ENCODE measurements at places on chromosomes 5 and 9. TPM values are rescaled to one million over a fixed set of nuclear protein-coding genes. Genes with fewer than 3 reads are reported as not detected.

Gene CCL27
- total RNA-seq: not detected

DNA sequence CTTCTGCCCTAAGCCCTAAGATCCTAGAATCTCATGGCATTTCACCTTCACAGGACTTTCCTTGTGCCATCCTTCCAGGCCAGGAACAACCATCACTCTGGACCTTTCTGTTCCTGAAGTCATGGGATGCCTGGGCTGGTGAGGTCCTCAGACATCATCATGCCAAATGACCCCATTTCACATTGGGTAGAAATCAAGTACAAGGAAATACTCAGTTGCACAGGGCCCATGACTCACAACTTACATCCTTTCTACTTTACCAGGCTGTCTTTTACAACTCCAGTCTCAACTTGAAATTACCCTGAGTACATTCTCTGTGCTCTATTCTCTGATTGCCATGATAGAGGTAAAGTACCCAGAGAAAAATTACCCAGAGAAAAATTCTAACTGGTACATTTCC is 167.1 kb downstream of the PIK3R1 start:
- no peak overlapping the region for H3K27ac ChIP-seq
- peaks cover 8% of the 10 kb centered on the region for H3K4me1 ChIP-seq
- no peaks in the 10 kb centered on the region for H3K36me3 ChIP-seq
- H3K4me3 ChIP-seq: no peak overlapping the region
- no peaks in the 10 kb centered on the region for H3K27me3 ChIP-seq

- H3K36me3 ChIP-seq: no peaks in the 10 kb centered on the region
- H3K27ac ChIP-seq: no peak overlapping the region
- no peaks in the 10 kb centered on the region for H3K27me3 ChIP-seq
- DNase-seq: no peak
These were observed 109.1 kb downstream of the NNT start for GRCh38 chr5:43712081-43712480.

DNA sequence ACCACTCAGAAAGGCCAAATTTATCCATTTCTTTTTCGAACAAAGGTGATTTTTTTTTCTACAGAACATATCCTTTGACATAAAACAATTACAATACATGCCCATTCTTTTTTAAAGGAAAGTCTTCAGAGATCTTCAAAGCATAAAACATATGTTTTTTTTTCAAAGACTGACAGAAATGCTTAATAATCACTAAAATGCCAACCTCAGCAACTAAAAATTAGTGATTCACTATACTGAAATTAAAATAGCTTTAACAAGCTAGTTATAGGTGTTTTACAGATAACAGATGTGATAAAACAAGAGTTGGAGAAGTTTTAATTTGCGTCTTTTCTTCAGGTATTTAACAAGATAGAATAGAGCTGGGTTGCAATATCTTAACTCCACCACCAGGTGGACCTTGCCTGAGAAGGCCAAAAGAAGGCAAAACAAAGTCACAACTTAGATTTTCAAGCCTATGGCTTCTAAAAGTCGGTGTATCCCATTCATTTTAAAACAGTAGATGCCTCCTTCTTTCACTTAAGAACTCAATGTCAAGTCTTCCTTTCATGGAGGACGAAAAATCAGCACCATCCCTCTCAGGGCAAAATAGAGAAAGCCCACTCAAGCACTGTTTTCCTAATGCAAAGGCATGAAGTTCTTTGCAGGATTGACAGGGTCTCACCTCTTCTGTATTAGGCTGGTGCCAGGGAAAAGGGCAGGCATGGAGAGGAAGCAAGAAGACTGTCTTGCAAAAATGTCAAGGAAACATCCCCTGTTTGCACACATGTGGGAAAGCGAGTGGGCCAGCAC is 31.1 kb upstream of the CPLX2 start:
- DNase-seq: no peak
- H3K4me3 ChIP-seq: no peak overlapping the region
- no peak overlapping the region for H3K27ac ChIP-seq
- no peaks in the 10 kb centered on the region for H3K36me3 ChIP-seq

- H3K4me3 ChIP-seq: peak overlapping the region; percentile 81
- no peak overlapping the region for H3K27ac ChIP-seq
- DNase-seq: no peak
- no peaks in the 10 kb centered on the region for H3K27me3 ChIP-seq
- H3K36me3 ChIP-seq: peaks cover 18% of the 10 kb centered on the region
- H3K4me1 ChIP-seq: peaks cover 42% of the 10 kb centered on the region
These were observed 475 bp downstream of the WDR5 start for GRCh38 chr9:134136118-134136995.

- H3K36me3 ChIP-seq: no peaks in the 10 kb centered on the region
- no peak overlapping the region for H3K4me3 ChIP-seq
- H3K4me1 ChIP-seq: no peaks in the 10 kb centered on the region
These were observed 351.9 kb downstream of the ENC1 start for GRCh38 chr5:74288448-74289108.

DNA sequence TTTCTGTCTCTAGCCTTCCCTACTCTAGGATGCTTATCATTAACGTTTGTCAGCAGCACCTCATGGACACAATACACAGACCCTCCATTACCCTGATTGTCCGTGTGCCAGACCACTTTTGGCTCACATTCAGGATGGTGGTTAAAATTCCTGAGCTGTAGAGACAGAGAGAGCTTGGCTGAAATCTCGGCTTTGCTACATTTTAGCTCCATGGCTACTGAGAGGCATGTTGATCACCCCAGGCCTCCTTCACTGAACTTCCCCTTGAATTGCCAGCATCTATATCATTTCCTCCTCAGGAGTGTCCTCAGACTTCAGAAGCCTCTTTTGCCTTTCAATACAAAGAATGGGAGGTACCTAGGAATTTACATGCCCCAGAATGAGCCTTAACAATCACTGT is 104.7 kb upstream of the ISL1 start:
- no peak for DNase-seq
- no peak overlapping the region for H3K27ac ChIP-seq
- H3K27me3 ChIP-seq: no peaks in the 10 kb centered on the region
- H3K4me3 ChIP-seq: no peak overlapping the region
- H3K4me1 ChIP-seq: no peaks in the 10 kb centered on the region

DNA sequence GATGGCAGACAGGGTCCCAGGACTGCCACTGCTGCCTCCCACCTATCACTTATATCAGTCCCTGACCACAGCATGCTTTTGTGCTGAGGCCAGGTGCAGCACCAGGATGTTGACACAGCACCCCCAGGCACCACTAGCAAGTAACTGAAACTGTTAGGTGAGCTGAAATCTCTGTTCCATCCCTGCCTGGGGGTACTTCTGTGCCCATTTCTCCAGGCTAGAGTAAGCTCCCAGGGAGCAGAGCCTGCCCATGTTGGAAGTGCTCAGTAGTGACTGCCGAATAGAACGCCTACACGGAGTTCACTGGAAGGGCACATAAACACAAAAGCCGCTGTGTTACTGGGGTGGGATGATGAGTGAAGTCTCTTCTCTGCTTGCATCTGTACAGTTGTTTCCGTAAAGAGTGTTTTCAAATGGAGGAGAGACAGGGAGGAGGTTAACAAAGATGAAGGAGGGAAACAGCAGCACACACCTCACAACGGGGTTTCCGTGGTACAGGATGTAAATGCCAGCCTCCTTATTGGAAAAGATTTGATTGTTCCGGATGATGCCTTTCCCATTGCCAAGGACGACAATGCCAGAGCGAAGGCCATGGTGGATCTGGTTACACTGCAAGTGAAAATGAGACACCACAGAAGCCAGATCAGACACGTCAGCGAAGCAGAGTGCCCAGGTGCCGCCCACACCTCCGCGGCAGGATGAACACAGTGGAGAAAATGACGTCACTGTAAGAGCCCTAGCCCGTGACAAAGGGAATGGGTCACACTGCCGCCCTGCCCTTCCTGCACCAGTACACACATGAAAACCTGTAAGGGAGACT is 43.1 kb downstream of the POLR1E start:
- H3K27ac ChIP-seq: peak overlapping the region; percentile 23
- no peaks in the 10 kb centered on the region for H3K4me1 ChIP-seq

- H3K4me3 ChIP-seq: no peak overlapping the region
- H3K27ac ChIP-seq: no peak overlapping the region
- no peaks in the 10 kb centered on the region for H3K36me3 ChIP-seq
- H3K27me3 ChIP-seq: no peaks in the 10 kb centered on the region
- no peak for DNase-seq
These were observed 209.5 kb upstream of the MVB12B start for GRCh38 chr9:126117158-126117425.

GRCh38 chr9:90064971-90065370 is 460.2 kb downstream of the GADD45G start:
- DNase-seq: no peak
- no peaks in the 10 kb centered on the region for H3K36me3 ChIP-seq
- H3K4me1 ChIP-seq: no peaks in the 10 kb centered on the region
- no peaks in the 10 kb centered on the region for H3K27me3 ChIP-seq

Gene FOXD4
- 3.1 TPM for total RNA-seq

DNA sequence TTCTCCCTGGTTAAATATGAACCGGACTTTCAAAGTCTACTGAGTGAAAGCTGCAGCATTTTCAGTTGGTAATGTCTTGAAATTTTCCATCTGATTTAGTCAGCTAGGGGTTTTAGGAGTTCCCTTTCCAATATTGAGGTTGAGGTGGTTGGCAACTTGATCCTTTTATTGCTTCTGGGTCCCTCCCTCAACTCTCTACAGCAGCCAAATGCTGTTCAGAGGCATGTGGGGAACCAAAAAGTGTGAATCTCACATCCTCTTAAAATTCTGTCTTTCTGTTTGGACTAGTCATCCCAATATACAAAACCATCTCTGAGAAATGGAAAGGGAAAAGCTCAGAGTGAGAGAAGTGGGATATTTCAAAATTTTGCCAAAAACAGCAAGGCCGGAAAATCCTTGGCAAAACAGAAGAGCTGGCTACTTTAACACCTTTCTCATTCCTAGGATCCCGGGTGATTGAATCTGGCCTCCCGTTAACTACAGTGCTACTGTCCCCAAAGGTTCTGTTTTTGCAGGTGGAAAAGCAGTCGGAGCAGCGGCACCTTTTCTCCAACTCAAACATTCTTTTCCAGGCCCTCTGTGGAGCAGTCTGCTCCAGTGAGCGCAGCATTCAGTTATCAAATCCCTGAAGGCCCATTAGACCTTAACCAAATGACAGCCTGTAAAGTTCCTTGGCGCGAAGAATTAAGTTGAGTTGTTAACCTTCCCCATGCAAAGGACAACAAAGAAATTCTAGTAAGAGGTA is 345.9 kb upstream of the NUDT12 start:
- DNase-seq: no peak
- no peaks in the 10 kb centered on the region for H3K4me1 ChIP-seq
- H3K4me3 ChIP-seq: no peak overlapping the region

Gene PIP5K1B
- 44.1 TPM for total RNA-seq

DNA sequence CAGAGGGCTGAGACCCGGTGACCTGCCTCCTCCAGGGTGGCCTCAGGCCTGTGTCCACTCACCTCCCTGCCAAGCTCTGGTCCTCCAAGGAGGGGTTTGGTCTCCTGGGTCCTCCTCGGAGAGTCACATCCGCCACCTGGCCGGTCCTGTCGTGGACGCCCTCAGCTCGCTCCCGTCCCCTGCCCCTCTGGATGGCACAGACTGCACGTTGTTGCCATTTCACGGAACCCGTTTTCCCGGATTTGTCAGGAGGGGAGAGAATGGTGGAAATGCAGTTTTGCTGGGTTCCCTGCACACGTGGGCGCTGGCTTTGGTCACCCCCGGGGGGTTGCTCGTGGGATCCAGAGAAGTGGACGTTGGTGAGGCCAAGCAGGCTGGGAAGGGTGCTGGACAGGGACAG is 62.7 kb downstream of the RXRA start:
- H3K27ac ChIP-seq: peak overlapping the region; percentile 19
- no peak for DNase-seq
- H3K36me3 ChIP-seq: peaks cover 5% of the 10 kb centered on the region
- H3K27me3 ChIP-seq: no peaks in the 10 kb centered on the region

GRCh38 chr5:53407373-53407772 is 73.1 kb upstream of the FST start:
- no peak overlapping the region for H3K4me3 ChIP-seq
- H3K36me3 ChIP-seq: no peaks in the 10 kb centered on the region
- H3K27ac ChIP-seq: no peak overlapping the region
- no peaks in the 10 kb centered on the region for H3K27me3 ChIP-seq

DNA sequence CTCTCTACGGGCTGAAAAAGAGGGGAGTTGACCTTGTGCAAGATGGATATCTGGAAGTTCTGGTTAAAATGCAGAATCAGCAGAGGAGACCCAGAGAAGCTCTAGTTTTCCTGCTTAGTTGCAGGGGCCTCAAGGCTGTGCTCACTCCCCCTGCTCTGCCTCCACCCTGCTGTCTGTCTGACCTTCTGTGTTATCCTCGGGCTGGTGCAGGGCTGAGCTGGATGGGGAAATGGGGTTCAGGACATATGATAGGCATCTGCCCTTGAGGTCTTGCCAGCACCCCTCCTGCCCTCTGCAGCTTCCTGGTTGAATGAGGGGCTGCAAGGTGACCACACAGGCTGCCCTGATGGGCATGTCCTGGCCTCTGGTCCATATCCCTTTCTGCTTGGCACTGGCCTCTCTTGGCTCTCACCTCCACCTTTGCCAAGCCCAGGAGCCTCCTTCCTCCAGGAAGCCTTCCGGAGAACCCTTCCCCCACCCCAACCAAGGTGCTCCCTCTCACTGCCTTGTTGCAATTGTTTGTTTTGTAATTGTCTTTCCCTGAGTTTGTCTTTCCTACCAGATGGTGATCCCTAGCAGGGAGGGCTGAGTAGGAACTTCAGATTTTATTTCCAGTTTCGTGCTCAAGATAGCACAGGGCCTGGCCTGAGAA is 1.3 kb downstream of the TMEM268 start:
- DNase-seq: peak; percentile 29
- no peaks in the 10 kb centered on the region for H3K27me3 ChIP-seq
- H3K4me3 ChIP-seq: peak overlapping the region; percentile 84
- H3K4me1 ChIP-seq: peaks cover 19% of the 10 kb centered on the region

Gene TLE1
- total RNA-seq: 24.8 TPM

DNA sequence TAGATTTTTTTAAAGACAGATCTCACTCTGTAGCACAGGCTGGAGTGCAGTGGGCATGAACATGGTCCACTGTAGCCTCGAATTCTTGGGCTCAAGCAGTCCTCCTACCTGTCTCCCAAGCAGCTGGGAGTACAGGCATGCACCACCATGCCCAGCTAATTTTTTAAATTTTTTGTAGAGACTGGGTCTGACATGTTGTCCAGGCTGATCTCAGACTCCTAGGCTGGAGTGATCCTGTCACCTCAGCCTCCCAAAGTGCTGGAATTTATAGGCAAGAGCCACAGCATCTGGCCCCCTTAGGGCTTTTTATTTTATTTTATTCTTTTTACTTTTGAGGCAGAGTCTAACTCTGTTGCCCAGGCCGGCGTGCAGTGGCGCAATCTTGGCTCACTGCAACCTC is 56.4 kb downstream of the NSD1 start:
- no peak for DNase-seq
- no peak overlapping the region for H3K4me3 ChIP-seq
- H3K4me1 ChIP-seq: no peaks in the 10 kb centered on the region
- no peak overlapping the region for H3K27ac ChIP-seq
- peaks cover 20% of the 10 kb centered on the region for H3K36me3 ChIP-seq
- no peaks in the 10 kb centered on the region for H3K27me3 ChIP-seq

- H3K36me3 ChIP-seq: no peaks in the 10 kb centered on the region
- DNase-seq: no peak
- no peak overlapping the region for H3K27ac ChIP-seq
- H3K4me3 ChIP-seq: no peak overlapping the region
These were observed 5.5 kb downstream of the PRSS3 start for GRCh38 chr9:33800886-33801285.

Measured in upper lobe of left lung (tissue), 6 donors.